Activated CD4-positive, alpha-beta T cell treated with anti-CD3 and anti-CD28 coated beads, Interleukin-2, Interleukin-4, amounts not matched to agents 100 ng/mL and 50 ng/mL, durations not matched to agents 16 hours and 8 hours (primary cell): ENCODE measurements at places on chromosomes 2 and 18.

GRCh38 chr2:60347781-60348180 is 205.7 kb downstream of the BCL11A start:
- DNase-seq = no peak

- DNase-seq = no peak
Measured at GRCh38 chr2:241151934-241152660, 1.8 kb downstream of the PPP1R7 start.

DNA sequence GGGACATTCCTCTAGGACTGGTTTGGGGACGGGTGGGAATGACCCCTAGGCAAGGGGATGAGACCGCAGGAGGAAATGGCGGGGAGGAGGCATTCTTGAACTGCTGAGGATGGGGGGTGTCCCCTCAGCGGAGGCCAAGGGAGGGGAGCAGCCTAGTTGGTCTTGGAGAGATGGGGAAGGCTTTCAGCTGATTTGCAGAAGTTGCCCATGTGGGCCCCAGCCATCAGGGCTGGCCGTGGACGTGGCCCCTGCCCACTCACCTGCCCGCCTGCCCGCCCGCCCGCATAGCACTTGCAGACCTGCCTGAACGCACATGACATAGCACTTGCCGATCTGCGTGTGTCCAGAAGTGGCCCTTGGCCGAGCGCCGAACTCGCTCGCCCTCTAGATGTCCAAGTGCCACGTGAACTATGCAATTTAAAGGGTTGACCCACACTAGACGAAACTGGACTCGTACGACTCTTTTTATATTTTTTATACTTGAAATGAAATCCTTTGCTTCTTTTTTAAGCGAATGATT is 4.9 kb downstream of the INHBB start:
- DNase-seq = no peak

- no peak for DNase-seq
Measured at GRCh38 chr2:186636800-186637496, 47.1 kb downstream of the ITGAV start.

- DNase-seq = no peak
Measured at GRCh38 chr2:215601990-215602721, 166.3 kb upstream of the FN1 start.

- DNase-seq = no peak
Measured at GRCh38 chr2:86016581-86016980, 89.1 kb downstream of the POLR1A start.

DNA sequence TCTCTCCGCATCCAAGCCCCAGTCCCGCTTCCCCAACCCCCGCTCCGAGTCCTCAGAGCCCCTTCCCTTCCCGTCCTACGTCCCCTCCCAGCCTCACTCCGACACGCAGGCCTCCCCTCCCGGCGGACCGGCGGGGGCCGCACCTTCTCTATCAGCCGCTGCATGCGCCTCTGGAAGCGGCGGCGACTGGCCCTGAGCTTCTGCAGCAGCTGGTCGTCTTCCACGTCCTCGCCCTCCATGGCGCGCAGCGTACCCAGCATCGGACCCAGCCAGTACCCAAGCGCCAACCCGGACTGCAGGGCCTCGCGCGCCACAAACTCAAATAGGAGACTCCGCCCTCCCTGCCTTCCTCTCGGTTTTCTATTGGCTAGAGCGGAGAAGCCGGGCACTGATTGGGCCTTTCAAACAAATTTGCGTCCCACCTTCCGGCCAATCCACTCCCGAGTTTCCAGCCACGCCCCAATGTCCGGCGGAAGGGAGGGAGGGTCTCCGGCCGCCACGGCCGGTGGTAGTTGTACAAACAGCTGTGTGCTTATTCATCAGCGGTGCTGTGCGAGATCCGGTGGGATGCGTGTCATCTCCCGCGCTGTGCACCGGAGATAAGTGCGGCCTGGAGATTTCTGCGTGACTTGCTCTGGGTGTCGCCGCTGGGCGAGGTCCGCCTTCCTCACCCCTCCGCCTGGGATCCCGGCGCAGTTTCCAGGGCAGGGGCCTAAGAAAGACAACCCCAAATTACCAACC is at the start of gene HJURP:
HJURP (minus strand) TSS at position 295 of the 741 bp plus-strand sequence; CDS start at position 260, 35 bp downstream.
- DNase-seq = peak; percentile 97

DNA sequence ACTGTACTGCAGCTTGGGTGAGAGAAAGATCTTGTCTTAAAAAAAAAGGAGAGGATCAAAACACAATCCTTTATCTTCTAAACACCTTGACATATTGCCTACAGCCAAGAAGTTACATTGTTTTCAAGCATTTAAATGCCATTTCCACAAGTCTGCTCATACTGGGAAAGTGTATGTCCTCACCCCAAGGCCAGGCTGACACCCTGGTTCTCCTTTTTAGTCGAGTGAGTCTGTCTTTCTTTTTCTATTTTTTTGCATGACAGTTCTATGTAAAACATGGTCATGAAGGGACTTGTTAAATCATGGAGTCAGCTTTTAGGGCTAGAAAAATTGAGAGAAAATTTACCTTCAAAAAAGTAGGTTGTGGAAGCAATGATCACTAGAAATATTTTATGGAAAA is 233.3 kb downstream of the FAM210A start:
- DNase-seq = no peak

GRCh38 chr2:71938659-71939587 is 208.7 kb downstream of the CYP26B1 start:
- no peak for DNase-seq

DNA sequence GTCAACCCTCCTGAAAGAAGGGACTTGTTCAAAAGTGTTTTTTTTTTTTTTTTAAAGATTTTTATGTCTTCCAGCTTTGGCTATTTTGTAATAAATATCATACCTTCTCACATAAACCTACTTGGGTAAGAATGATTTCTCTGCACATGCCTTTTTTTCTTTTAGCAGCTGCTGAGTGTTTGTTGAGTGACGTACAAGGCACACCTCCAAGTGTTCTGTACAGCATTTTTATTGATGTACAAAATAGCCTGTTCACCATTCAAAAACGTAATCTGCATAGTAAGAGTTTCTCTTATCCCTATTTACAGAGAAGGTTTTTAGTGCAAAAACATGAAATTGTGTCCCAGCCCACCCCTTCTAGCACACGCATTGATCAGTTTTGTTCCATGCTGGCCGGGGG is 77.6 kb downstream of the MEP1B start:
- DNase-seq = no peak

DNA sequence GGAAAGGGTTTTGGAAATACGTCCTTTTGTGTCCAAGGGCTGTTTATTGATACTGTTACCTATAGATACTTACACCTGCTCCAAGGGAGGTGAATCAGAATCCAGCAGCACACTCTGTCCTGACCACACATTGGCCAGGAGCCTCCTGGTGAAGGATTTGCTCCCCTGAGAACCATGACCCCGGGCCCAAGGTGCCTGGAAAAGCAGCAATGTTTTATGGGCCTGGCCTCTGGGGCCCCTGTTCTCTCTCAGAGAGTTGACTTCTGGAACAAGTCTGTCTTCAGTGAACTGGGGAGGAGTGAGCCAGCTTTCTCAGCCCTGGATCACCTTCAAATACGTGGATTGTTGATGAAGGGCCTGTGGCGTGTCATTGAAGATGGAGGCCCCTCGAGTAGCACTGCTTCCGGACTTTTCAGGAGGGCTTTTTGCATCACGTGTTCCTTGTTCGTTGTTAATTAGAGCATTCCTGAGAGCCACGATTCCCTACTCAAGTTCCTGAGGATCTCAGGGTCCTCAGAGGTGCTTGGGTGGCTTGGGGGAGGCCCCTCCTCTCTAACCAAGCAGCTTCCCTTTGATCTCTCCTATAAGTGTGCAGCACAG is 78.5 kb upstream of the RPL31 start:
- no peak for DNase-seq

DNA sequence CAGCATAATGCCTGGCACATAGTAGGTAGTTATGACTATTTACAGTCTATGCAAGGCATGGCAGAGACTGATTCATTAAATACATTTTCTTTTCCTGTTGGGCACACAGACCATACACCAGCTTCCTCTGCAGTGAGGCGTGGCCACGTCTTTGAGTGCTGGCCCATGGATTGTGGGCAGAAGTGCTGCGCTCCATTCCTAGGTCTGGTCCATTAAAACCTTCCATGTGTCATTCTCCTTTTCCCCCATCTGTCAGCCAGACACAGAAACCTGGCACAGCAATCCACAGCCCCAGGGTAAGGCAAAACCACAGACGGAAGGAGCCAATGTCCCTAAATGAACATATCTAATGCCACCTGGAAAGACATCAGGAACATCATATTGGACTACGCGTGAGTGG is 141.9 kb downstream of the TTC32 start:
- DNase-seq = no peak

- no peak for DNase-seq
Measured at GRCh38 chr2:43648994-43649701, 12.1 kb downstream of the PLEKHH2 start.

DNA sequence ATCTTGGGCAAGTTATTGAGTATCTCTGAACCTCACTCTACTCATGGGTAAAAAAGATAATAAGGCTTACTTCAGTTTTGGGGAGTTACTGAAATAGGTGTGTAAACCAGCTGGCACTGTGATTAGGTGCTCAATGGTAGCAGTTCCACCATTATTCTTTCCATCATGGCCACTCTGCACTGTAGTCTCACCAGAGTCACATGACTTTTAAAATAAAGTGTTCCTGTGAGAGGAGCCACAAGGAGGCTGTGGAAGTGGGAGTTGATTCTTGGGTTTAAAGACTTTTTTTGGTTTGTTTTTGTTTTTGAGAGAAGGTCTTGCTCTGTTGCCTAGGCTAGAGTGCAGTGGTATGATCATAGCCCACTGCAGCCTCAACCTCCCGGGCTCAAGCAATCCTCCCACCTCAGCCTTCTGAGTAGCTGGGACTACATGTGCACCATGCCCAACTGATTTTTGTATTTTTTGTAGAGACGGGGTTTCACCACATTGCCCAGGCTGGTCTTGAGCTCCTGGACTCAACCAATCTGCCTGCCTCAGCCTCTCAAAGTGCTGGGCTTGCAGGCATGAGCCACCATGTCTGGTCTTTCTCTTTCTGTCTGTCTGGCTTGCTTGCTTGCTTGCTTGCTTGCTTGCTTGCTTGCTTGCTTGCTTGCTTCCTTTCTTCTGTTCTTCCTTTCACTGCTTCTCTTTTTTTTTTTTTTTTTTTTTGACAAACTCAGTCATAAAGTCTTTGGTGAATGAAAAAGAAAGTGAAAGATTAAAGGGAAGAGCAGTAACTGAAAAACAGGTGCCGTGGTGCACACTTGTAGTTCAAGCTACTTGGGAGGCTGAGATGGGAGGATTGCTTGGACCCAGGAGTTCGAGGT is 21.2 kb upstream of the ACVR1 start:
- peak; percentile 62 for DNase-seq

GRCh38 chr18:58398648-58399398 is 230.1 kb downstream of the ALPK2 start:
- DNase-seq = no peak

DNA sequence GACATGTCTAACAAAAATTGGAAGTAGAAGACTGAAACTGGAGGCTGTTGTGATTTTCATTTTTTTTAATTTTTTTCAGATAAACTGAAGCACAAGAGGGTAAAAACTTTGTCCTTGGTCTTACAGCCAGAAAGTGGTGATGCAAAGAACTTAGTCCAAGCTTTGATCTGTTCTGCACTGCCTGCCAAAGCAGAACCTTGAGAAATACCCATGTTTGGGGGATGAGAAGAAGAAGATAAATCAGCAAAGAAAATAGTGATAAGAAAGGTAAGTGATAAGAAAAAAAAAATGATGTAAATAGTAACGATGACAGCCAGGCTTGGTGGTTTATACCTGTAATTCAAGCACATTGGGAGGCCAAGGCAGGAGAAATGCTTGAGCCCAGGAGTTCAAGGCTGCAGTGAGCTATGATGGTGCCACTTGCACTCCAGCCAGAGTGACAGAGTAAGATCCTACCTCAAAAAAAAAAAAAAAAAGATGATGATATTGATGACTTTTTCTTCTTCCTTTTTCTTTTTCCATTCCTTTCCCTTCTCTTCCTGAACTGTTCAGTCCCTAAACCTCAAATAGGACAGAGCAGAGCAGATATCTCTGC is 14.6 kb upstream of the NOSTRIN start:
- no peak for DNase-seq

DNA sequence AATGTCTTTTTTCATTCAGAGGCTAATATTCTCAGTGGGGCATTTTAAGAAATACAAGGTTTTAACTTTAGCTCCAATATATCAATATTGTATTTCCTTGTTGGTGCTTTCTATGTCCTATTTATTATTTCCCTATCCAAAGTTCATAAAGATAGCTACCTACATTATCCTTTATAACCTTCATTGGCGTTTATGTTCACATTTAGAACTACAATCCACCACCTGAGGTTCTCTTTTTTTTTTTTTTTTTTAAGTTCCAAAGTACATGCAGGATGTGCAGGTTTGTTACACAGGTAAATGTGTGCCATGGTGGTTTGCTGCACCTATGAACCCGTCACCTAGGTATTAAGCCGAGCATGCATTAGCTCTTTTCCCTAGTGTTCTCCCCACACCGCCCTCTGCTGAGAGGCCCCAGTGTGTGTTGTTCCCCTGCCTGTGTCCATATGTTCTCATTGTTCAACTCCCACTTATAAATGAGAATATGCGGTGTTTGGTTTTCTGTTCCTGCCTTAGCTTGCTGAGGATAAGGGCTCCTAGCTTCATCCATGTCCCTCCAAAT is 694.6 kb downstream of the SUCLG1 start:
- no peak for DNase-seq

DNA sequence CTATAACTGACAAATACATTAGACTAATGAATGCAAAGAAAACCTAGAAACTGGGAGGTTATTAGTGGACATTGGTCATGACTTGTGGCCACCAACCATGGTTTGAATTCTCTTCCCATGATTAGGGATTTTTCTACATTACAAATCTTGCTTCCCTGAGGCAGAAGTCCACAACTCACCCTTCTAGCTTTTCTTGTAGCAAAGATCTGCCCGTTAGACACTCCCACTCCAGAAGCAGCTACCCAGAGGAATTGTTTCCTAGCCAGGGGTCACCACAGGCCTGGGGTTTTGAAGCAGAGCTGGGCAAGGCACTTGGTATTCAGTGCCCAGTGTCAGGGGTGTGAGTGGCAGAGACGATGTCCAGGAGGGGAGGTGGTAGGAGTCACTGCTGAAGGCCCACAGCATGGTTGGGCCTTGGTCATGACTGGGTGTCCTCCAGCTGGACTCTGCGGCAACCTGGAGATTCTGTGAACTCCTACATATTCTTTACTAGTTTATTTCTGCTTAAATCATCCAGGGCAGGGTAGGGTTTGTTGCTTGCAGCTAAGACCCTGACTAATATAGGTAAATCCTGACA is 54.9 kb downstream of the ACTR2 start:
- no peak for DNase-seq
